ENCODE measurements at places on chromosomes 1 and 21.

DNA sequence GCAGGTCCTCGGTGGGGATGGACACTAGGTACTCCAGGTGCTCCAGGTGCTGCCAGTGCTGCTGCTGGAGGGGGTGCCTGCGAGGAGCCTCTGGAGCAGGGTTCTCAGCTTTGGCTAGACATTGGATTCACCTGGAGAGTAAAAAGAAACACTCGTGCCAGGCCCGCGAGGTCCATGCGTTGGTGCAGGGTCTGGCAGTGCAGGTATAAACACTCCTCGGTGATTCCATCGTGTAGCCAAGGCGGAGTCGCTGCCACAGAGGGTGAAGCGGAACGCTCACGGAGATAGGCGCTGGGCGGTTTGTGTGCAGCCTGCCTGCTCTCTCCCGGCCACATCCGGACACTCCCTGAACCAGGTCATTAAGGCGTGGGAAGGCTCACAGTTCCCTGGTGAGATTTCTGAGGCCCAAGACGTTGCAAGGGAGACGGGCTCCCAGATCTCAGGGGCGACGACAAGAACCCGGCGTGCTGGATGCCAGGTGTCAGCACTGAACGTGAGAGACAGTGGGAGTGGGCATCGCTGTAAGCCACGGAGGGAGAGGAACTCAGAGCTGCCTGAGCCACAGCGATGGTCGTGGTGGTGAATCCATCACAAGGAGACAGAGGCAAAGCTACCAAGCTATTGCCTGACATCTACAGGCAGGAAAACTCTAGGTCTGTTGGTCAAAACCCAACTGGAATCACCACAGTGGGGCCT is 17.2 kb upstream of the SUMO3 start:
- no peak for DNase-seq

DNA sequence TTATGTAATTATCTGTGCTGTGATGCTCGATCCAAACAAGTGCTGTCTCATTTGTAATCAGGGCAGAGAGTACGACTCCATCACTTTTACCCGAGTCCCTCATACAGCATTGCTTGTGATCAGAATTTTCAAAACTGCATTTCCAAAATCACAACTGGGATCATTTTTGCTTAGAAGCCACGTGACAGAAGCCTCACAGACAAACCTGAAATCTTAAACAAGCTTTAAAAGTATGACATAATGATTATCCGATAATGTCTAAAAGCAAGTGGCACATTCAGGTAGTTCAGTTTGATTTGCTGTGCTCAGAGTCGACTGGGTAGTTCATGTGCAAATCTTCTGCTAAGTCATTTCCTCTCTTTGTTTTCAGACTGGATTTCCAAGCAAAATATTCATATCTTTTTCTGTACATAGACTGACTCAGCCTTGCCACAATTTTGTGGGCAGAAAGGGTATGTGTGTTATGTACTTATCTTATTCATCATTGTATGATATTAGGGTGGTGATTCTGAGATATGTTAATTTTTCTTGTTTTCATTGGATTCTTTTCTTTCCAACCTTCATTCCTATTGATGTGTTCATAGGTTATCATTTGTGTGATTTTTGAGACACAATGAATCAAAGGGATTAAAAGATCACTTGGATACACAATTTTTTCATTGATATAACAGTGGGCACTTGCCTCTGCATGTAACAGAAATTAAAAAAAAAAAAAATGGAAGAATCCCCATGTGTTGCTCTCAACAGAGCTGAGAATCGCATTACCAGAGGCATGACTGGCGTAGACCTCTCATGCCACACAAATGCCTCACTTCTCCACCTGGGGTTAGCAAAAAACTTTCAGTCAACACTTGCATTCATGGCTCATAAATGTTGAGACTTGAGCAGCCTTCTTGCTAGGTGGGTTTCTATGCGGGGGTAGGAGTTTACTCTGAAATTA is 355.7 kb downstream of the LTN1 start:
- no peak for DNase-seq

DNA sequence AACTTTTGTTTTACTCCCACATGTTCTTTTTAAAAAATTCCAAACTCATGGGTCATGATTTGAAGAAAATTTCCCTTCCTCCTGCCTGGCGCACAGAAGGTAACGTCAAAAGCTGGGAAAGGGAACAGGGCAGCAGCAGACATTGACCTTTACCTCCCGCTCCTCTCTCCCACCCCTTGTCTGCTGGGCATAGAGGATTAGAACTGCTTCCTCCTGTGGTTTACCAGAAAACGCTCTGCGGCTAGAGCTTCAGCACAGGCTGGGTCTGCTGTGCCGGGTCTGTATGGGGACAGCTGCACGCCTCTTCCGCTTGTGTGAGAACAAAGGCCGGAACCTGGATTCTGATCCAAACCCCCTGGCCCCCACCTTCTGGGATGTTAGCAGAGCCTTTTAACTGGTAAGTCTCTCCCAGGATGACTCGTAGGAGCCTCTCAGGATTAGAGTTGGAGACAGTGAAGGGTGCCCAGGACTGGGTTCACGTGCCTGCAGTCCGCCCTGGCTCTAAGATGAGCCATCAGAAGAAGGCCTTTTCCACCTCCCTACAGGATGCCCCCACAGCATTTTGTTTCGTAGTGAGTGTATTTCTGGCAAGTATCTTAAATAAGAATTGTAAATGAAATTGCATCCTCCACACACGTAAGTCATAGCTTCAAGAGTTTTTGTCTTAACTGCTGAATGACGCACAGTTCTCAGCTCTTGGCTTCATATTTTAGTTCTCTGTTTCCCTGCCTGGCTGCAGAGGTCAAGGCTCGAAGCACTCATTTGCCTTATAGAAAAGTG is 5.2 kb downstream of the H6PD start:
- no peak for DNase-seq

DNA sequence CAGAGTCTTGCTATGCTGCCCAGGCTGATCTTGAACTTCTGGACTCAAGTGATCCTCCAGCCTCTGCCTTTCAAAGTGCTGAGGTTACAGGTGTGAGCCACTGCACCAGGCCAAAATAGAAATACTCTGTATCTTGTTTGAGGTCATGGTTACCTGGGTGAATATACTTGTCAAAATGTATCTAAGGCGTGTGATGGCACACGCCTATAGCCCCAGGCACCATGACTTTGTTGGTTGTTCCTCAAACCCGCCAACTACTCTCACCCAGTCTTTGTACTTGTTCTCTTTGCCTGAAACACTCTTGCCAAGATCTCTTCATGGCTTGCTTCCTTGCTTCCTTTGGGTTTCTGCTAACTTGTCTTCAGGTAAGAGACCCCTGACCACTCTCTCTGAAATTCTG is 38.0 kb upstream of the RGS5 start:
- no peak for DNase-seq

DNA sequence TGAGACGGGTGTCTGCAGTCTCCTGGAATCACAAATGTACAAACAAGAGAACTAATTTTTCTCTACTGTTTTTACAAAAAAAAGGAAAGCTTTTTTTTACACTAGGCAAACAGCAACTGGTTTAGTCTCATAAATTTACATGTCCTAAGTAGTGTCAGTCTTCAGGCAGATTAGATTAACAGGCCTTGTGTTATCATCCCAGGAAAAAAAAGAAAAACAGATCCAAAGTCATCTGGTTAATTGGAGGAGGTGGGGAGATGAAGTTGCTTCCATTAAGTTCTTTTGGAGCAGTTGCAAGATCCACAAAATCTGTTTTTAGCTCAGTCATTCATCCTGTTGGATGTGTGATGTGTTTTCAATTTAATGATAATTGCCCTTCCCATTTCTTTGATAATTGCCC is 363.5 kb upstream of the ADGRL2 start:
- no peak for DNase-seq

Data from hippocampal formation (tissue), 2 donors.